ENCODE measurements at places on chromosomes 3 and 15.

DNA sequence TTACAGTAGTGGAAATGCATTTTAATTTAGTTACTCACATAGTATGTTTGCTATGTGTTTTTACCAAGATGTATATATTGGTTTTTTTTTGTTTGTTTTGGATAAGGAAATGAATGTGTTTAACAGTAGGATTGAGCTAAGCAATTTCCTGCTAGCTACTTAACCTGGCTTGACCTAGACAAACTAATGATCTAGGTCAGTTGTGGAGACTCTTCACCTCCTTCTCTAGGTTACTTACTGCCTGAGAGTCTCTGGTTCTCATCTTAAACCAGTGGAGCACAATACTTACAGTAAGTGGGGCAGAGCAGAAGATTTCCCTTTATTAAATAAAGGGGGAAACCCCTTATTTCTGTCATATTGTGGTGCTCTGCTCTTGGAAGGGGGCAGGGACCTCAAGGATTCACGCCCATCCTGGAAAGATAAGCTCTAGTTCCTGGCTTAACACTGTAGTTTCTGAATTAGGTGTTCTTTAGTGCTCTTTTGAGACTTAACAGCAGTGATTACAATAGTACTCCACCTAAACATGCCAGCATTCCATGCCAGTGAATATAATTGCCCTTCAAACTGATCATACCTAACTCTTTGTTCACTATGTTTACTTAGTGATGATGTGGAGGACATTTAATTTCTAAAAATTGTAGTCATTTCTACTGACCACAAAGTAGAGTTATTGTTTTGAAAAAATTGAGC is 79.9 kb downstream of the UBP1 start:
- DNase-seq = no peak

DNA sequence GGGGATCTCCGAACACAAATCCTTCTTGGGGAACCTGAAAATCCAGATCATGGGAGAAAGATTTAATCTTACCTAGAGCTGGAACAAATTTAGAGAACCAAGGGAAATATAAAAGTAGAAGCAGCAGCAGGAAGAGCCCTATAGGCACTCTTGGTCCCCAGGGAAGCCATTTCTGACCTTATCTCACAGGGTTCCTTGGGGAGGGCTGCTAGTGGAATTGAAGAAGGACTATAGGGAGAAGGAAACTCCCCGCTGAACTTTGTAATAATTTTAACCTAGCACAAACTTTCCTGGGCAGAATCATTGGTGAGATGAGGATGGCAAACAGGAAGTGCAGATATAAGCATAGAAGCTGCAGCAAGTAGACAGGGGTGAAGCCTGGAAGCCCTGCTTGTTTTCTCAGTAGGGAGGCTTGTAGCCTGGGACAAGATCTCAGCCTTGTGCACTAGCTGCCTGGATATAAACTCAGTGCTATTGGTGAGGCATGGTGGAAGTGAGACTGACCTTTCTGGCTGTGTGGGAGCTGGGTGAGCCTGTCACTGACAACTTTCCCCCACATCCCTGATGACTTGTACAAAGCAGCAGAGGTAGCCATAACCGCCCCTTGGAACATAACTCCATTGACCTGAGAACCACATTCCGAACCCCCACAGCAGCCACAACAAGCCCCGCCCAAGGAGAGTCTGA is 343.0 kb upstream of the TGFBR2 start:
- no peak for DNase-seq

GRCh38 chr3:182451871-182452270 is 341.4 kb upstream of the ATP11B start:
- DNase-seq = no peak

GRCh38 chr15:101654171-101654570 is 2.0 kb upstream of the TM2D3 start:
- no peak for DNase-seq

DNA sequence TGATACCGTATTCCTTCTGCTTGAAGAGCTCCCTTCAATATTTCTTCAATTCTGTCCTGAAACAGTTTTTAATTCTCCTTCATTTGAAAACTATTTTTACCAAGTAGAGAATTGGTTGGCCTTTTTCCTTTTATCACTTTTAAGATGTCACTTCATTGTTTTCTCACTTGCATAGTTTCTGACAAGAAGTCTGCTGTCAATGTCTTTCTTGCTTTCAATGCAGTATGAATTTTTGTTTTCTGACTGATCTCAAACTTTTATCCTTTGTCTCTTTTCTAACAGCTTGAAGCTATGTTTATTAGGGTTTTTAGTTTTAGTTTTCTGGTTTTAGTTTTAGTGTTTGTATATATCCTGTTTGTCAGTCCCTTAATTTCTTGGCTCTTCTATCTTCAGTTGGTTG is 364.8 kb upstream of the TPRG1 start:
- DNase-seq = no peak

- DNase-seq = no peak
These were observed 495.9 kb upstream of the PROK2 start for GRCh38 chr3:72280876-72281275.

DNA sequence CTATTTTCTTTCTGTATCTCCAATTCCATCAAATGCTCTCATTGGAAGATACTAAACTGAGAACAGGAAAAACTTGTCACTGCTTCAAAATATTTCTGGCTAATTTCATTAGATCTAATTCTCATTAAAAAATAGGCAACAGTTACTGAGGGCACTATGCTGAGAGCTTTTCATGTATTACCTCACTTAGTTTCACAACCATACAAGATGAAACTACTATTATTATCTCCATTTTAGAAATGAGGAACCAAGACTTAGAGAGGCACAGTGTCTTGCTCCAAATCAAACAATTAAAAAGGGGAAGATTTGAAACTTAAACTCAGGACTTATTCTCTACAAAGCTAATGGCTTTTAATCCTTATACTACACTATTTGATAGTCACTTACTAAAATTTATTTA is 7.2 kb upstream of the OTOL1 start:
- DNase-seq = no peak

GRCh38 chr3:148197061-148197460 is 500.6 kb upstream of the AGTR1 start:
- DNase-seq = no peak

DNA sequence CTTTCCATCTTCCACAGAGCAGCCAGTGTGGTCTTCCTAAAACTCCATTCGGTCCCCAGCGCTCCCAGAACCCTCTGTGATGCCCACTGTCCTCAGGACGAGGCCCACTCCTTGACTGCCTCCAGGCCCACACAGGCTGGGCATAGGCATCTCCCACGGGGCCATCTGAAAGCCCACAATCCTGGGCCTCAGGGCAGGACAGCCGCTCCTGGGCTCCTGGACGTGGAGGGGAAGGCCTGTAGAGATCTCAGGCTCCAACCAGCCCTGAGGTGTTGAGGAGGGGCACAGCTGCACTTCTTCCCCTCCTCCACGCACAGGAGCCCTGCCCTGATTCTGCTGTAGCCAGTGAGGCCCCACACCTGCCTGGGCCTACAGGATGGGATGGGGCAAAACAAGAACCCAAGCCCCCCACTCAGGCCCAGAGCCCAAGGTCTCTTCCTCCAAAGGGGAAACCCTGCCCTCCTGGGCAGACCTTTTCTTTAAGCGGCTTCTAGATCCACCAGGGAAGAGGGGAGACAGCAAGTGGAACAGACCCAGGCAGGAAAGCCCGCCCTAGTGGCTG is 25.9 kb downstream of the SHISA5 start:
- DNase-seq = no peak

DNA sequence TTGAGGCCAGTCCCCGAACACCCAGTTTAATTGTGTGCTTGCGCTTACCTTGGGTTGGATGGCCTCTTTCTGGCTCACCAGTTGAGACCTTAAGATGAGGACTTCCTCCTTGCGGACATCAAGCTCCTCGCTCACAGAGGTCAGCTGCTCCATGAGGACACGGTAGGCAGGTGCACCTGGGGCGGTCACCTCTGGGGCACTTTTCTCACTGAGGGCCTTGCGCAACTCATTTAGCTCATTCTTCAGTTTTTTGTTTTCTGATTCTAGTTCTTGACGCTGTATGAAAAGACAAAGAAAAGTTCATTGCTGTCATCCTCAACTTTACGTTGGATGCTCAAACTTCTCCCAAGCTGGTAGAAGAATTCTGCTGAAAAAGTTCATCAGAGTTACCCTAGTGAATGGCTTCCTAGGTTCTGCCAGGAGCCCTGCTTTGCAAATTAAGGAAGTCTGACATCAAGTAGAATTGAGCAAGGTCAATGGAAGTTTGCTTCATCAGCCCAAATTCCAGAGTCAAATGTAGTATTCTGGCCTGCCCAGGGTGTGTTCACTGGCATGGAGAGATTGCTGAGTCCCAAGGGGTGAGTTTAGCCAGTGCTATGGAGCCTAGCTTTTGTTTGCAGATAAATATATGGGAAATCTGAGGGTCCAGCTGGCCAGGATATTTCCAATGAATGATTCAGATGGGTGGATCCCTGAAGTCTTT is 55.8 kb upstream of the MYO5C start:
- no peak for DNase-seq

GRCh38 chr15:43169888-43170287 is 15.3 kb upstream of the CCNDBP1 start:
- DNase-seq = no peak

DNA sequence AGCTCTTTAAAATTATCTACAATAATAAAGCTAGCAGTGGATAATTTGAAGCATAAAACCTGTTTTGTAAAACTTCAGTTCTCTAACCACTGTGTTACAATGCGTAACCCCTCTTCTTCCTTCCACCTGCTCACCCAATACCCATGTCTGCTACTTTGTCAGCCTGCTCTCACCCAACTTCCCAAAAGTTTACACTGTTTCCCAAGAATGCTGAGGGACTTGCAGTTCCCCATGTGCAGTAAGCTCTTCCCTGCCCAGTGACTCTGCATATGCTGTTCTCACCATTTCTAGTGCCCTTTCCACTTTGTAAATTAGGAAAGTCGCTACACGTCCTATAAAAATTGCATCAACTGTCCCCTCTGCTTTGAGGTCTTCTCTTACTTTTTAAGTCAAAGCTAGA is 315.9 kb upstream of the SEMA6D start:
- no peak for DNase-seq

DNA sequence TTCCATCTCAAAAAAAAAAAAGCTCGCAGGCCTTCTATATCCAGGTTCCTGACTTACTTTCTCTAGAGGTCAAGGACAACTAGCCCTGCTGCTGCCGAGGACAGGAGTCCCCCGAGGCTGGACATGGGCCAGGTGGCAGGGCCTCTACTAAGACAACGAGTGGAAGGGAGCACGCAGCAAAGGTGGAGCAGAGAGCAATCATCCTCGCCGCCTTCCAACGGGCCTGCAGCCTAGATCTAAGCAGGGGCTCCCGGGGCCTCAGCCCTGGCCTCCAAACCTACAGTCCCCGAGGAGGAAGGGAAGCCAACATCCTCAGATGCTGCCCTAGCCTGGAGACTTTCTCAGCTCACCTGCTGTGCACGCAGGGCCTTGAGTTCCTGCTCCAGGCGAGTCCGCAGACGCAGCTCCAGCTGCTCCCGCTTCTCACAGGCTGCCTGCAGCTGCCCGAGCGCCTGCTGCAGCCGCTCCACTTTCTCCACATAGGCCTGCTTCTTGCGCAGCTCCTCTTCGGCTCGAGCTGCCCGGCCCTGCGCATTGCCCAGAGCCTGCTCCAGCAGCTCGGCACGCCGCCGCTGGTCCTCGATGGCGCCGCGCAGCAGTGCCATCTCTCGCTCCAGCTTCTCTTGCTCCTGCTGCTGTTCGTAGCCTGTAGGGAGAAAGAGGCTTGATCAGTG is 12.9 kb downstream of the AMOTL2 start:
- DNase-seq = no peak

- DNase-seq = no peak
These were observed 15.8 kb upstream of the SLC27A2 start for GRCh38 chr15:50166216-50166615.

DNA sequence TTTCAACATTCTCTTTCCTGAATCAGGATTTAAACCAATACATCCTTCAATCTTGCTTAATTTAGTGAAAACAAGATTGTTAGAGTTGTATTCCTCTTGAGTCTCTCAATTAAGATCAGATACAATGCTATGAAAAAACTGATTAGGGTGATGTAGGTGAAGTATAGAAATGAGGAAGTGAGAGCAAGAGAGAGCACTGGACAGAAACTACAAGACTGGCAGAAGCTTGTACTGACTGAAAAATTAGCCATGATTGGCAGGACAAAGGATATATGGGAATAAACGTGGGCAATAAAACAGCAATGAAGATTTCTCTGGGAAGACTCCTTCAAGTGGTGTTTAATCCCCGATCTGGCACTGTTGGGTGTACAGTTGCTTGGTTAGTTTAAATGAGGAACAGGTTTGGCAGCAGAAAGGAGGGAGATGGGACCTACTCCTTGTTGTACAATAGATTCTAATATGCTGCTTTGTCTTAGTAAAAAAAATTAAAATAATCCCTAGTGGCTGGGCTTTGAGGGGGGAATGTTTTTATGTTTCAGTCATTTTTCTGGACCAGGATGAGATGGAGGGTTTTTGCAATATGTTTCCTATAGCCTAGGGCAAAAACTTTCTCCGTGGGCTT is 252.7 kb downstream of the SLC9A9 start:
- no peak for DNase-seq

- no peak for DNase-seq
These were observed 122.2 kb upstream of the DCBLD2 start for GRCh38 chr3:99023590-99024192.

DNA sequence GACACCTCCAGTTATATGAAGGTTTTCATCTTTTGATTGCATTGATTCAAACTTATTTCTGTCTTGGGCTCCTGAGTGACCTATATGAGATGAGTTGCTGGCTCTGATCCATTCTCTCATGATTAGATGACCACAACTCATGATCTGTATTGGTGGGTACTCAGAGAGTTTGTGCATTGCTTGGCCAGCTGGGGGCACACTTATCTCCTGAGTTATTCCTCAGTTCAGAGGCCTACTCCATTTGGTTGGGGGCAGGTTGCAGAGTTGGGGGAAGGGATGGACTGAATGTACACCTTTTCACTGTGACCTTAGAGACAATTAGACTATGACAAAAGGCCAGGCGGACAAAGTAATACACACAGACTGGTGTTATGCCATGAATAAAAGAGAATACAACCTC is 166.2 kb upstream of the SEMA6D start:
- DNase-seq = no peak

DNA sequence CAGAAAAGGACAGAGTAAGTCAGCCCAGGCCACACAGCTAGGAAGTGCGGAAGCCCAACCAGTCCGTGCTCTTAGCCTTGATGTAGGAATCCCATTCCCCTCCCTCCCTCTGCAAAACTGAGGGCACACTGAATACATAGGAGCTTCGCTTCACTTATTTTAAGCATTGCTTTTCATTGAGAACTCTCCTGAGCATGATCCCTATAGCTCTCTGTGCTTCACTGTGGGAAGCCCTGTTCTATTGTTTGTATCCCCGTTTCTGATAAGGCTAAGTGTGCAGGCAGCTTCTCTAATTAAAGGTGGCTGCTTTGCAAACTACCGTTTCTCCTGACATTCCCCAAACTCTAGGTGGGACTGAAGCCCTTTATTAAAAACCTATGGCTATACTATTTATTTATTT is 29.9 kb downstream of the IL5RA start:
- DNase-seq = no peak

DNA sequence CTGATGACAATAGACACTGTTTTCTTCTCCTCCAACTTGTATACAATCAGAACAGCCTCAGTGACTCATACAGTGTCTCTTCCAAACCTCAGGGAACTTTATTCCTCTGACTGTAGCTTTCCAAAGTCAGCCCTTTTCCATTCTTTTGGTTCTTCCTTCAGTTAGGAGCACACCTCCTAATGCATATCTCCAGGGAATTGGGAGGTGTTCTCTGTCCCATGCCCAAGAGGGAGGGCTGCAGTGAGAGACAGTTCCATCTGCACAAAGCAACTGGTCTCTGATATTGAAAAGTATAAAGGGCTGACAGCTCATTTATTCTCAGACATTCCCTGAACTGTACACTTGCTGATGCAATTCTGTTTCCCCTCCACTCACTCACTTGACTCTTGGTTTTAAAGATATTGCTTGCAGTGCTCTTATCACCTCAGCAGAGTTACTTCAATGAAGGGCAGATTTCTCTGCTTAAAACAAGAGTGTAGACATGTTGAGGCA is 337.8 kb upstream of the TBC1D5 start:
- no peak for DNase-seq

Measured in activated CD4-positive, alpha-beta T cell treated with anti-CD3 and anti-CD28 coated beads for 24 hours (primary cell).